ENCODE measurements at places on chromosomes 5 and 9. TPM values are rescaled to one million over a fixed set of nuclear protein-coding genes. Genes with fewer than 3 reads are reported as not detected.

Gene PDE6A
- not detected for total RNA-seq

Gene ADAM19
- 13.2 TPM for total RNA-seq

Gene NME5
- 5.0 TPM for total RNA-seq

Gene EMB
- total RNA-seq: 6.3 TPM

Gene FBXO10
- 5.7 TPM for total RNA-seq

Gene ARL14EPL
- not detected for total RNA-seq

Gene IL13
- not detected for total RNA-seq

Gene GHR
- 39.6 TPM for total RNA-seq

Gene TERT
- not detected for total RNA-seq

Gene TEX48
- not detected for total RNA-seq

Gene GKAP1
- total RNA-seq: 11.3 TPM

DNA sequence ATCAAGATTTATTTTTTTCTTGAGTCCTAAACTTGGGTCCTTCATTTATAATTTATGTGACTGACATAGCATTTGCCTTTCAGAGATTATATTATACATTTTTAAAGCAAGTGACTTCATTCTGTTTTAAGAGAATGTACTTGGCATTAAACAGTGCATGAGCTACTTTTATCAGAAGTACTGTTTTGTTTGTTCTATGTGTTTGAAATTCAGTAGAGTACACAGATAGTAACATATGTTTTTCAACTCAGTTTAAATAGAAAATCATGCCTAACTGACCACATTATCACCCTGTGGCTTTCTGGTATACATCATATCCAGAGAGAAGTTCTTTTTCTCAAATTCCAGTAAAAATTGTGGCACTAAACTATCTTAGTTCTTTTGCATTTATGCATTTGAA lies 335.3 kb upstream of the CDH18 start:
- no peak overlapping the region for H3K4me3 ChIP-seq
- no peak overlapping the region for H3K27ac ChIP-seq
- no peaks in the 10 kb centered on the region for H3K4me1 ChIP-seq
- H3K36me3 ChIP-seq: no peaks in the 10 kb centered on the region
- DNase-seq: no peak

DNA sequence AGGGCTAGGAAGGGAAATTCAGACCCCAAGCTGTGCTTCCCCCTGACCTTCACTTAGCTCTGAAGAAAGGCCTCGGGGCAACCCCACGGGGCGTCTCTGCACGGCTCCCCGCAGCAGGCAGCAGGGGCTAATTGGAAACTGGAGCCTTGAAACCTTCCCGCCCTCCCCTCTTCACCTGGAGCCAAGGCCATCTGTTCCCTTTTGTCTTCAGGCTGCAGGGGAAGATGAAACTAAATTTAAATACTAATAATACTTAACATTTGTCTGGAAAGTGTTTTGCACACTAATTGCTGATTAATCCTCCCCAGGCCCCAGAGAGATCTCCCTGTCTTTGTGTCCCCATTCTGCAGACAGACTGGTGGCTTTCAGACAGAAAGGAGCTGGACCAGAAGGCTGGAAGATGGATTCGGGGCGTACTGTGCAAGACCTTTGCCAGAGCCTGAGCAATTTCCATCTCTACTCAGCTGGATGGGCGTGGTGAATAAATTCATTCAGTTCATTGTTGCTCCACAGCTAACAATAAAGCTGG lies 34.1 kb upstream of the CPLX2 start:
- H3K4me1 ChIP-seq: no peaks in the 10 kb centered on the region
- no peaks in the 10 kb centered on the region for H3K36me3 ChIP-seq
- no peak for DNase-seq
- no peak overlapping the region for H3K27ac ChIP-seq

- peak overlapping the region; percentile 98 for H3K27ac ChIP-seq
- peak overlapping the region; percentile 91 for H3K4me3 ChIP-seq
These were observed 518 bp upstream of the FAM13B start for GRCh38 chr5:138033386-138033808.

- no peaks in the 10 kb centered on the region for H3K36me3 ChIP-seq
- no peak overlapping the region for H3K4me3 ChIP-seq
- H3K27ac ChIP-seq: no peak overlapping the region
- no peak for DNase-seq
- no peaks in the 10 kb centered on the region for H3K27me3 ChIP-seq
- no peaks in the 10 kb centered on the region for H3K4me1 ChIP-seq
These were observed 212.6 kb upstream of the TARS1 start for GRCh38 chr5:33228149-33228548.

GRCh38 chr5:14665949-14666348 lies 1.4 kb downstream of the OTULIN start:
- DNase-seq: no peak
- H3K36me3 ChIP-seq: no peaks in the 10 kb centered on the region
- peak overlapping the region; percentile 82 for H3K4me3 ChIP-seq
- H3K27me3 ChIP-seq: no peaks in the 10 kb centered on the region
- peaks cover 29% of the 10 kb centered on the region for H3K4me1 ChIP-seq

DNA sequence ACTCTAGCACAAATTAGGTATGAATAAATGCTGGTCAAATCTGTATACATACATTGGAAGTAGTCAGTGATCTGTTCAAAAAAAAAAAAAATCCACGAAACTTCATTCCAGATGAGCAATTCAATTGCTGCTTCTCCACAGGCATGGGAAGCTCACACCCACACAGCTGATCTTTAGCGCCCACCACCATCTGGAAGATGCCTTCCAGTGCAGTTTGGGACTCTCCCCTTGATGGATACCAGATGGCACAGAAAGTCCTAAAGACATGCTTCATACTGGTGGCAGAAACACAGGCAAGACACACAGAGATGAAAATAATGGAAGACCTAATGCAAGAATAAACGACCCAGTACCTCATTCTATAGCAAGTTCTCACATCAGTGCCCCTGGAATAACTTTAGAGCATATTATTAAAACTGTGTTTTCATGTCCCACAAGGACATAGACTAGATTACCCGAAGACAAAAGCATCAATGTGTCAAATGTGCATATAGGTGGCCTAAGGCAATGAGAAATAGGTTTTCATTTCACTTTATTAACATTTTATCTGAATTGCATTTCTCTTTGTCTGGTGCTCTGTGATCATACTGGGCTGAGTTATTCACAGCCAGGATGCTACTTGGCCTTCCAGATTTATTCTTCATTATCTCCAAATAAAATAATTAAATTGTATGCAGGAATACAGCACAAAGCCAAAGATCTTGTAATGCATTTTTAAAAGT lies 135.4 kb upstream of the TAS2R1 start:
- H3K27me3 ChIP-seq: no peaks in the 10 kb centered on the region
- H3K27ac ChIP-seq: no peak overlapping the region
- H3K4me3 ChIP-seq: no peak overlapping the region
- no peak for DNase-seq
- H3K36me3 ChIP-seq: no peaks in the 10 kb centered on the region

DNA sequence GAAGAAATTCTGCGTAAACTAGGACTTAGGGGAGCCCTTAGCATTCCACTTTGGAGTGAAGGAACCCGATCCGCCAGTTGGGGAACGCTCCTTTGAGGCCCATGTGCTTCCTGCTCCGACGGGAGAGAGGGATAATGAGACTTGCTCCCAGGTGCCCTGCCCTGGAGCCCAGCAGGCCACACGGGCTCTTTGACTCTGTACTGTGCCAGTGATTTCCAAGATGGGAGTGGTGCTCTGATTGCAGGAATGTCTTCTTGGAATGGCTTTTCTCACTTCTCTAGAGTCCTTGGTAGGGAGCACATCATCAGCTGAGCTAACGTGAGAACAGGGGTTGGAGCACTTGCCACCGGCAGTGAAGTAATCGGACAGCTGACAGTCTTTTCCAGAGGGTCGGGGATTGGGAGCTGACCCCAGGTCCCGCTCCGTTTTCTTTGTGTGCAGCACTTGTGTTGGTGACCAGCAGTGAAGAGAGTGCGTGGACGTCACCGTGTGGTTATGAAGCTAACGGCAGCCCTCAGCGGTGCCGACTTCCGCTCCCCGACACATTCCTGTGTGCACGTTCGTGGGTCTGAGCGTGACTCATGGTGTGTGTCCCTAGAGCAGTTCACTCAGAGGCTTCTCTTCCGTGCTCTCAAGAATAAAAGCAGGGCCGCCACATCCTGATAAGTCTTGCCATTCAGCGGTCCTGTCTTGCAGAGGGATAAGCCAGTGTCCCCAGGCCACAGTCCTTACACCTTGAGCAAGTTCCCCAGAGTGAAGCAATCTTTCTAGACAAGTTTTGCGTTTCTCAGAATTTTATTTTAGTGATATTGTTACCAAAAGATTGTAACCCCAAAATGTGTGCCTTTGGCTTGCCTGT lies 25.6 kb downstream of the ABL1 start:
- H3K27ac ChIP-seq: peak overlapping the region; percentile 67
- H3K36me3 ChIP-seq: no peaks in the 10 kb centered on the region
- H3K27me3 ChIP-seq: no peaks in the 10 kb centered on the region
- DNase-seq: peak; percentile 74
- no peaks in the 10 kb centered on the region for H3K4me1 ChIP-seq
- H3K4me3 ChIP-seq: no peak overlapping the region

DNA sequence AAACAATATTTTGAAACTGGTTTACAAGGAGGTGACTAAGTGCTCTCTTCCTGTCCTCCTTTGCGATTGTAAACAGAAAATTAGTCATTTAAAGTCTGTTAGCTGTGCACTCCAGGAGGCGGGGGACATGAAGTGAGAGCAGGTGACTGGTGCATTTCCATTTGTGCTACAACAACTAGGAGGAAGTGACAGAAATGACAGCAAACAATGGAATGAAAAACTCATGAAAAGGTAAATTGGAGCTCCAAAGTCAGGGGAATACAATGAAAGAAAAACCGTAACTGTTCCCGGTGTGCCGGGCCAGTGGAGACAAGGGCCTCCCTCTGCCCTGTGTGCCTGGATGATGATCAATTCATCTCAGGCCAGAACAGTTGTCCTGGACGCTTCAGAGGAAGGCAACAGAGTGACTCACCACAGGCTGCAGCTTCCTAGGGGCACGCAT lies 439.9 kb downstream of the GADD45G start:
- DNase-seq: no peak
- H3K36me3 ChIP-seq: no peaks in the 10 kb centered on the region
- no peak overlapping the region for H3K27ac ChIP-seq
- H3K4me1 ChIP-seq: no peaks in the 10 kb centered on the region
- no peaks in the 10 kb centered on the region for H3K27me3 ChIP-seq

DNA sequence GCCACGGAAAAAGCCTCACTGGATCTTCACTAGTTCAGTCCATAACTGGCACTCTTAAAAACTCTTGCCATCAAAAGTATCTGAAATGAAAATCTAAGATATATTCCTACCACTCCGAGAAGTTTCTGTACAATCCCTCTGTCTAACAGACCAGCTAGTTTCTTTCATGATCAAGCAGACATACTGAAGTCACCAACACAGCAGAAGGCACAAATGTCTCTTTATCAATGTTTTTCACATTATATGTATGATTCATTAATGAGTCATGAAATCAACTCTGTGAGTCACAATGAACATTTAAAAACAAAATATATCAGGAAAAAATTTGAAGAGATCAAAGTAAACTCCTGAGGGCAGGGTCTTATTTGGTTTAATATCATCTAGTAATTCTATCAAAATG lies 50.8 kb downstream of the F2R start:
- H3K4me1 ChIP-seq: no peaks in the 10 kb centered on the region
- no peak for DNase-seq
- no peak overlapping the region for H3K27ac ChIP-seq
- H3K4me3 ChIP-seq: no peak overlapping the region
- no peaks in the 10 kb centered on the region for H3K27me3 ChIP-seq

DNA sequence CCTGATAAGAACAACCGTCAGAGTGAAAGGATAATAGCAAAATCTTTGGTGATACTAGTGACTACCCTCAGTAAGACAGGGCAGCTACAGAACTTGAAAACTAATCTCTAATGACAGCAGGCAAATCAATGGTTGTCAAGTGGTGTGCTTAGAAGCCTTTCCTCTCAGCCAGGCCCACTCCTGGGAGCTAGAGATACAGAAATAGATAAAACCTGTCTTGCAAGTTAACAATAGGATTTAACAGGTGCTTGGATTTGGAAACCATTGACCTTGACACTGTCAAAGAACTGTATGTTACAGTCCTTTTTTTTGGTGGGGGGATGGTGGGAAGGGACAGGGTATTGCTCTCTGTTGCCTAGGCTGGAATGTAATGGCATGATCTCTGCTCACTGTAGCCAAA lies 118.6 kb downstream of the BASP1 start:
- no peaks in the 10 kb centered on the region for H3K36me3 ChIP-seq
- no peaks in the 10 kb centered on the region for H3K27me3 ChIP-seq
- H3K4me3 ChIP-seq: no peak overlapping the region
- DNase-seq: no peak

- no peaks in the 10 kb centered on the region for H3K36me3 ChIP-seq
- H3K27me3 ChIP-seq: no peaks in the 10 kb centered on the region
- no peak for DNase-seq
- no peak overlapping the region for H3K4me3 ChIP-seq
- H3K27ac ChIP-seq: no peak overlapping the region
- H3K4me1 ChIP-seq: peaks cover 3% of the 10 kb centered on the region
These were observed 29.9 kb downstream of the TNFSF15 start for GRCh38 chr9:114775981-114776380.

GRCh38 chr5:95988094-95988493 lies 26.4 kb upstream of the ELL2 start:
- H3K4me1 ChIP-seq: no peaks in the 10 kb centered on the region
- no peak overlapping the region for H3K4me3 ChIP-seq
- H3K27me3 ChIP-seq: no peaks in the 10 kb centered on the region
- no peaks in the 10 kb centered on the region for H3K36me3 ChIP-seq
- no peak overlapping the region for H3K27ac ChIP-seq
- no peak for DNase-seq

GRCh38 chr9:99336531-99336930 lies 114.4 kb downstream of the SEC61B start:
- no peaks in the 10 kb centered on the region for H3K36me3 ChIP-seq
- no peak overlapping the region for H3K4me3 ChIP-seq
- DNase-seq: no peak
- H3K27ac ChIP-seq: no peak overlapping the region

GRCh38 chr5:11164531-11165294 lies 403.7 kb upstream of the DAP start:
- H3K27me3 ChIP-seq: no peaks in the 10 kb centered on the region
- peaks cover 8% of the 10 kb centered on the region for H3K4me1 ChIP-seq
- no peak overlapping the region for H3K27ac ChIP-seq
- no peak overlapping the region for H3K4me3 ChIP-seq
- H3K36me3 ChIP-seq: no peaks in the 10 kb centered on the region

DNA sequence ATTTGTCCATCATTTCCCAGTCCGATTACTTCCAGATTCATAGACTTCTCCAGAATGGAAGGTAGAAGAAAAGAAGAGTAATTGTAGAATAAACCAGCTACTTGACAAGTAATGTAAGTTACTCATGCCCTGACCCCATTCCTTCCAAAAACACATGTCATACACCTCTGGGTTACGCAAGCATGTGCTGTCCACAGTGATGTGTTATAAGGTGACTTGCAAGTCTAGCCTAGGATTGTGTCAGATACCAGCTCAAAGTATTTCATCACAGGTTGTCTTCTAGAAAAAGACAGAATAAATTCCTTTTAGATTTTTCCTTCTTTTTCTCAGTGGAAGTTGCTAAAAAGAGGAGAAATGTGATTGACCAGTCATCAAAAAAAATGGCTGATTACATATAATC lies 8.0 kb upstream of the TLR4 start:
- H3K27ac ChIP-seq: no peak overlapping the region
- H3K4me1 ChIP-seq: no peaks in the 10 kb centered on the region
- DNase-seq: no peak

- no peaks in the 10 kb centered on the region for H3K36me3 ChIP-seq
- no peaks in the 10 kb centered on the region for H3K27me3 ChIP-seq
- peak overlapping the region; percentile 4 for H3K4me3 ChIP-seq
- DNase-seq: peak; percentile 84
- peak overlapping the region; percentile 91 for H3K27ac ChIP-seq
- peaks cover 48% of the 10 kb centered on the region for H3K4me1 ChIP-seq
These were observed 6.3 kb downstream of the SPTAN1 start for GRCh38 chr9:128558431-128559310.

Data from tibial nerve (tissue), 4 donors.